ENCODE measurements at places on chromosomes 16 and 17.

- DNase-seq = peak; percentile 7
Observed at GRCh38 chr17:60630352-60630751, 30.4 kb downstream of the PPM1D start.

- DNase-seq = no peak
Observed at GRCh38 chr17:58250344-58251011, 12.1 kb downstream of the LPO start.

GRCh38 chr17:20087538-20088250 is 78.5 kb downstream of the SPECC1 start:
- DNase-seq = no peak

DNA sequence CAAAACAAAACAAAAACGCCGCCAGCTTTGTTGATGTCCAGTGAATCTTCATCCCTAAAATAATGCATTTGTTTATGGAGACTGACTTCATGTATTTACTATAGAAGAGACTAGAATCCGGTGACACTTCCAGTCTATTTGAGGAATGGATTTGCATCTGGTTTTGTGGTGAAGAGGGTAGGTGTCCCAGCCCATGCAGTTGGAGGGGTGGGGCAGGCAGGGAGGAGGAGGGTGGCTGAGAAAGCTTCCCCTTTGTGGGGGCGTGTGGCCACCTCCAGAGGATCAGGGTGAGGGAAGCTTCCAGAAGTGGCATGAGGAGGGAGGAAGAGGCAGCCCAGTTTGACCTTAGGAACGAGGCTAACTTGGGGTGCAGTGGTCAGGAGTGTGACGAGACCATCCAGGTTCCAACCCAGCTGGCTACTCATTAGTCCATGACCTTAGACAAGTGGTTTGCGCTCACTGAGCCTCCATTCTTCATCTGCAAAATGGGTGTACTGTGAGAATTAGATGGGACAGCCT is 69.5 kb downstream of the CMIP start:
- DNase-seq = no peak

GRCh38 chr16:1845985-1846384 is 19.0 kb downstream of the FAHD1 start:
- no peak for DNase-seq

DNA sequence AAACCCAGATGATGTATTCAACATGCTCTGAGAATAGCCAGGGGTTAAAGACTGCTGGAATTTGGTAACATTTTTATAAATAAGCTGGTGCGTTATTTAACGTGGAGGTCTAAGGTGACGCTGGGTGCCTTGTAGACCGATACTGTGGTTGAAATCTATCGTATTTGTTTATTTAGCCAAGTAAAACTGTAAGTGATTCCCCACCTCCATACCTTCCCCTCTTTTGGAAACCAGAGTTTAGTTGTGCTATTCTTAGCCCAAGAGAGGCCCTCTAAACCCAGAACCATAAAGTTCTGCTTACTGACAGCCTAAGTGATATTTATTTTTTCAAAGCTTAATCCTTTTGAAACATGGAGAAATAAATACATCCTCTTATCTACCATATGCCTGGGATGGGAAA is 744.5 kb downstream of the WWOX start:
- DNase-seq = no peak

- DNase-seq = no peak
Observed at GRCh38 chr16:29675811-29676643, 3.0 kb upstream of the QPRT start.

- no peak for DNase-seq
Observed at GRCh38 chr16:57846078-57846697, 43.9 kb upstream of the KIFC3 start.

DNA sequence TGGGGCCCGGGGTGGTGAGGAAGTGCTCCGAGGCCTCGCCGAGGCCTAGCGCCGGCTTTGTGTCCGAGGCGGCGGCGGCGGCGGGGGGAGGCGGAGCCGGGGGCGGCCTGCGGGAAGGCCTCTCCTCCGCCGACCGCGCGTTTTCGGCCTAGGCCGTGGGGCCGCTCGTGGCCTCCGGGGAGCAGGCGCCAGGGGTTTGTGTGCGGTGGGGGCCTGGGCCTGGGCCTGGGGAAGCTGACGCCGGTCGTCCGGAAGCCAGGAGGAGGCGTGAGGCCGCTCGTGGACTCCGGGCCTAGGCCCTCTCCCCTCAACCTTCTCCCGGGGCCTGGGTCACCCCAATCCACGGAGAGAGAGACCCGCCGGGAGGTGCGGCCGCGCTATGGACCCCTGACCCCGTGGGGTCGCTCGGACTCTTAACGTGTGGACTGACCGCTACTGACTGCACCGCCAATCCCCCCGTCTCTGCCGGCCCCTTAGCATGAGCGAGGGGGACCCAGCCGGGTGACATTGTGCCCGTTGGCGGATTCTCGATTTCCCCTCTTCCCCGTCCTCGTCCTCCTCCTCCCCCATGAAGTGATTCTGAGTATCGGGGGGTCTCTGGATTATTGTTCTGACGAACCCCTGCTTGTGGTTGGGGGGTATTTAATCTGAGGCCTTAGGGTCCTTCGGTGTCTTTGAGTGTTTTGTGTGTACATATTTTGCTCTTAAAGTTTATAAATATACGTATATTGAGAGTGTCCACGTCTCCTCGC is 660 bp downstream of the RBBP6 start:
- peak; percentile 48 for DNase-seq

GRCh38 chr16:80718480-80719220 is 85.7 kb downstream of the CDYL2 start:
- DNase-seq = no peak

GRCh38 chr16:57123216-57123973 is 31.0 kb downstream of the CPNE2 start:
- DNase-seq = no peak

- no peak for DNase-seq
Observed at GRCh38 chr16:56534847-56535383, 15.1 kb upstream of the BBS2 start.

GRCh38 chr16:80466024-80466987 is 74.5 kb upstream of the DYNLRB2 start:
- DNase-seq = peak; percentile 22

- peak; percentile 64 for DNase-seq
Observed at GRCh38 chr17:78343187-78343542, 16.7 kb downstream of the SOCS3 start.

GRCh38 chr17:76246080-76247066 is 6.1 kb upstream of the RNF157 start:
- peak; percentile 78 for DNase-seq

DNA sequence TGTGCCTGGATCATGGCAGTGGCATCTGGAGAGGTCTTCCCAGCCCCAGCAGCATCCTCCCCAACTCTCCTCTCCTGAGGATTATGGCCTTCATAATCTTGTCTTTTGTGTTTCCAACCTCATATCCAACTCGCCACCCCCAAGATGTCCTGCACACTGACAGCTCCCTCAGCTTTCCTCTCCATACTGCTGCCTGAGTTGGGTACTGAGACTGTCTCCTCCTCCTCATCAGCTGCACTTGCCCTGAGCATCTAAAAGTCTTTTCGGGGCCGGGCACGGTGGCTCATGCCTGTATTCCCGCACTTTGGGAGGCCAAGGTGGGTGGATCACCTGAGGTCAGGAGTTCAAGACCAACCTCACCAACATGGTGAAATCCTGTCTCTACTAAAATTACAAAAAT is 2.0 kb downstream of the CD300LB start:
- DNase-seq = no peak

- DNase-seq = peak; percentile 73
Observed at GRCh38 chr17:37406635-37407461, at the start of the genes ACACA and TADA2A. ACACA (minus strand) TSS chr17:37406836; CDS start chr17:37406299, 537 bp downstream. TADA2A (plus strand) TSS chr17:37406886; CDS start chr17:37411366, 4,480 bp downstream.

- DNase-seq = no peak
Observed at GRCh38 chr17:71187145-71187878, 933.5 kb upstream of the SOX9 start.

- no peak for DNase-seq
Observed at GRCh38 chr17:63531022-63531965, 8.1 kb downstream of the KCNH6 start.

- DNase-seq = no peak
Observed at GRCh38 chr17:17425591-17425990, 51.2 kb upstream of the MED9 start.

- DNase-seq = no peak
Observed at GRCh38 chr17:67015001-67015400, 29.4 kb upstream of the CACNG1 start.

- no peak for DNase-seq
Observed at GRCh38 chr17:39634384-39634871, 2.5 kb upstream of the STARD3 start.

DNA sequence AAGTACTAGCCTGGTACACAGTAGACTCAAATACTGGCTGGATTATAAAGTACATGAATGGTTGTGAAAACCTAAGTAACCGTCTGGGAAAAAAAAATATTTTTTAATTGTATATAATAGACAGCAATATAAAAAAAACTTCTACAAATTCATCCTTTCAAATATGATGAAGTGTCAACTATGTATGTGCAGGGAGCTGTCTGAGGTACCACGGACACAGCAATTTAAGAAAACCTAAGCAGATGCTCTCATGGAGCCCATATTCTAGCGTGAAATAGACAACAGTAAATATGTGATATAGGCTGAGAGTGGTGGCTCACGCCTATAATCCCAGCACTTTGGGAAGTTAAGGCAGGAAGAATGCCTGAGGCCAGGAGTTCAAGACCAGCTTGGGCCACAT is 104.6 kb downstream of the TTC19 start:
- no peak for DNase-seq

DNA sequence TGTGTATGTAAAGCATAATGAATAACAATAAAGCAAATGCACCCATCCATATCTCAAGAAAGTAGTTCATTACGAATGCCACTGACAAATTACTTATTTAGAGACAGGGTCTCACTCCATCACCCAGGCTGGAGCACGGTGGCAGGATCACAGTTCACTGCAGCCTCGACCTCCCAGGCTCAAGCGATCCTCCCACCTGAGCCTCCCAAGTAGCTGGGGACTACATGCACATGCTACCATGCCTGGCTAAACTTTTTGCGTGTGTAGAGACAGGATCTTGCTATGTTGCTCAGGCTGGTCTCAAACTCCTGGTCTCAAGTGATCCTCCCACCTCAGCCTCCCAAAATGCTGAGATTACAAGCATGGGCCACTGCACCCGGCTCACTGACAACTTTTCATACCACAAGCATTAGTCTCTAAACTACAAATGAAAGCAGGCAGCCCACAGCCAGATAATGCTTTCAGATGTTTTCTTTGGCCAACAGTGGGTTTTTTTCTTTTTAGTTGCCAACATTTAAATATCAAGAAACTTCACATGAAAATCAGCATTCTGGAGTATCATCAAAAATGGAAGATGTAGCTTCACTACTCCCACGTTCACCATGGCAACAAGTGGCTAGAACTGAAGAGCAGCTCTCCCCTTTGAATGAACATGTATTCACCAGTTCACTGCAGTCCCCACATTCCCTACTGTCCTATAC is 7.7 kb downstream of the ARHGAP17 start:
- DNase-seq = no peak

DNA sequence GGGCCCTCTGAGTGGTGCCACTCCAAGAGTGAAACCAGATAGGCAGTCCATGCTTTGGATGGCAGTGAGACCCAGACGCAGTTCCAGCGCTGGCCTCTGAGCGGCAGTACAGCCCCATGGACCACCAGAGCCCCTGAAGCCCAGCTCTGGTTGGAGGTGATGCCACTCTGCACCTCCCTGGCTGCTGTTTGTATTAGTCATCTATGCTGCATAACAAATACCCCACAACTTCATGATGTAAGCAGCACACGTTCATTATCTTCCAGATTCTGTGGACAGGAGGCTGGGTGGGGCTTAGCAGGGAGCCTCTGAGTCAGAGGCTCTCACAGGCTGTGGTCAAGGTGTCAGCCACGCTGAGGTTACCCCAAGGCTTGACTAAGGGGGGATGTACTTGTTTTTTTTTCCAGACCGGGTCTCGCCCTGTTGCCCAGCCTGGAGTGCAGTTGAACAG is 5.1 kb upstream of the NME4 start:
- no peak for DNase-seq

GRCh38 chr17:80942423-80943345 is 49.0 kb upstream of the CHMP6 start:
- DNase-seq = peak; percentile 86

DNA sequence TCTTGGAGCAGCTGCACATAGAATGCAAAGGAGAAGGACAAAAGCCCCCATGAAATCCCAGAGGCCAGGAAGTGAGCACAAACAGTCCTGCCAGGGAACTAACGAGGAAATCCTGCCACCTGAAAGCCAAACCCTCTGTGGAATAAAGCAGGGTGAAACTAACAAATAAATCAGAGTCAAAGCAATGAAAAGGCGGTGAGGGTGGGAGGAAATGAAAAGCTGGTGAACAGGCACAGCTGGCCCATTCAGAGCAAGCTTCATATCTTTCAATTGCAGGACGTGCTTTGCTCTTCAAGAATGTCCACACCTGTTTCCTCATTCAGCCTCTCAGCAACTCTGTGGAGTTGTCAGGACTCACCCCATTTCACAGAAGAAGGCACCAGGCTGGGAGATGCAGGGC is 108.1 kb downstream of the ABCC12 start:
- DNase-seq = no peak

DNA sequence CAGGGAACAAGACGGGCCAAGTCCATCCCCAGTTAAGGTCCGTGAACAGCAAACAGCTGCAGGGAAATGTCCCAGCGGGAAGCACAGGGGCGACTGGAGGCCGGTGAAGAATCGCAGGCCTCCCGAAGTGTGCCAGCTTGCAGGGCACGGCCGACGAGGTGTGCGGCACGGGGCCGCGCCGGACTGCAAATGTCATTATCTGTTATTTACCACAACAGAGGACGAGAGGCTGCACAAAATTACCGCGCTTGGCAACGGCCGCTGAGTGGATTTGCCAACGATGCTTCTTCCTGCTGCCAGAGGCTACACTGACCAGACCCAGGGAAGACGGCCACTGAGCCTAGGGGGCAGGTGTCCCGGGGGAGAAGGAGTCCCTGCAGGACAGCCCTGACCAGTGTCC is 53.1 kb downstream of the RPH3AL start:
- no peak for DNase-seq

DNA sequence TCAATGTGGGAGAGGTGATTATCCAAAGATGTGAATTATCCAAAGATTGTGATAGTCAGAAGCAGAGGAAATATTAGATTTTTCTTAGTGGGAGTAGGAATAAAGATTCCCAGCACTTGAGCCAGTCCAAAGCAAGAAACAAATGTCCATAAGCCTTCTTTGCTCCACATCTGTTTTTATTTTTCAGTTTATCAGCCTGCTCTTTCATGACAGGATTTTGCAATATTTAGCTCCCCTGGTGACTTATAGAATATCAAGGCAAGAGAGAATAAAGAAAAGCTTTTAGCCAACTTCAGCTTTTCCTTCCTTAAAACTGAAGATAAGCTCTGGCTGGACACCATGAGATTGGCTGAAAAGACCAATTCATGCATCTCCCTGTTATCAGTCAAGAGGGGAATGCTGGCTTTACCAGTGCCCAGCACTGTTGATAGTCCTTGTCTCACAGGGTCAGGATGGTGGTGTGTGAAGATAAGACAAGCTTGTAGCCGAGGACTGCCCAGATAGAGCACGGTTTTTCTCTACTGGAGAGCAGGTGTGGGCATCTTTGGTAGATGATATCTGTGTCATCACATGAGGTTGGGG is 706.5 kb downstream of the KCNJ2 start:
- DNase-seq = no peak

- DNase-seq = no peak
Observed at GRCh38 chr16:12201216-12201615, 224.7 kb downstream of the SNX29 start.

GRCh38 chr16:50204453-50205108 is 51.5 kb downstream of the TENT4B start:
- no peak for DNase-seq
